ENCODE measurements at places on chromosomes 7 and 10. TPM values are rescaled to one million over a fixed set of nuclear protein-coding genes. Genes with fewer than 3 reads are reported as not detected.

CALHM1 gene
- total RNA-seq, result not detected

CD36 gene
- 0.58 TPM for total RNA-seq

CYTH3 gene
- total RNA-seq, result 11.1 TPM

FXYD4 gene
- total RNA-seq, result not detected

Measured in endothelial cell of umbilical vein (primary cell).